ENCODE measurements at places on chromosomes 7 and 10. TPM values are rescaled to one million over a fixed set of nuclear protein-coding genes. Genes with fewer than 3 reads are reported as not detected.

The AGAP6 gene
- 21.2 TPM for polyA plus RNA-seq

The AOC1 gene
- 6.2 TPM for polyA plus RNA-seq

The OR6V1 gene
- not detected for polyA plus RNA-seq

The AKR1C8 gene
- polyA plus RNA-seq, result 0.33 TPM

The UPK3BL2 gene
- polyA plus RNA-seq, result 4.4 TPM

Data from testis (tissue), 5 donors.